ENCODE measurements at places on chromosomes 3 and 15.

DNA sequence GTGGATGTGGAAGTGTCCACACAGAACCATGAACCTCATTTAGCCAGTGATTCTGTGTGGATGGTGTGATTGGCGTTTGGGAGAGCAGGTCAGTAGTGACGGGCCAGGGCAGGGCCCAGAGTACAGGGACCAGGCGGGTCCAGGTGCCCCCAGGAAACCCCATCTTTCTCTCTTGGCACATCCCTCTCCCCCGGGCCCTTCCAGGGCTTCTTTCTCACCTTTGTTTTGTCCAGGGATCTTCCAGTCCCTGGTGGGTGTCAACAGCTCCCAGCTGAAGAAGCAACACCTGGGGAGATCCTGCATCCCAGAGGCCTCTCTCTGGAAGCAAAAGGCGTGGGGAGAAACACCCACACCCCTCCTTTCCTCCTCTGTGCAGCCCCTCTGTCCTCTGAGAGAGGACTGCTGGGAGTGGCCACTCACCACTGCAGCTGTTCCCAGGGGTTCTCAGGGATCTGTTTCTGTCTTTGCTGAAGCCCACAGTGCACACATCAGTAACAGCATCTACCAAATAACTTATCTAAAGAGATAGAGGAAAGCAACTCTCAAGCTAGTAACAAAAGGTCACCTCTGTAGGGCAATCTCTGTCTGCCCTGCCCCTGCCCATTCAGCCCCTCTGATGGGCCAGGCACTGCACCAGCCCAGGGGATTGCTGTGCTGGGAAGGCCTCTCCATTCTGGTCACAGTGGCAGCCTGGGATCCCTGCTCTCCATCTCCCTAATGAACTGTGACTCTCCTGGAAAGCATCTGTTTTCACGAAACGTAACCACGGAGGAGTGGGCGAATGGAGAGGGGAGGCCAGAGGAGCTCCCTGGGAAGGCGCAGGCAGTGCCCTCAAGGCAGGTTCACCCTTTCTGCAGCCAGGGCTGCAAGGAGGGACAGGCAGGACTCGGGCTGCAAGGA, 98.3 kb upstream of the ALDH1A3 start:
- no peak for DNase-seq

DNA sequence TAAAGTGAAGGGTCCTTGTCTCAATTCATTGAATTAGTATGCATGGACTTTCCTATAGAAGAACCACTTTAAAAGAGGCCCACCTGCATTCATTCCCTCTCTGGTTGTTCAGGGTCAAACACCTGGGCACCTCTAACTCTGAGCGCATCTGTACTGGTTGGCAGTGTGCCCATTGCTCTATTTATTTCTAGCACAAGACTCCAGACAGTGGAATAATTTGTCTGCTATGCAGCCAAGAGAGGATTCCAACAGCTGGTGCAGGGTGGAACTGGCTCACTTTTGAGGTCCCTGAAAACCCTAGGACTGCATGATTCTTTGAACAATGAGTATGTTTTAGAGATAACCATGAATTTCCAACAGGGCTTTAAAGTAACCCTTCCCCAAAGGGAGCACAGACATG, 57.9 kb downstream of the CCDC33 start:
- no peak for DNase-seq

DNA sequence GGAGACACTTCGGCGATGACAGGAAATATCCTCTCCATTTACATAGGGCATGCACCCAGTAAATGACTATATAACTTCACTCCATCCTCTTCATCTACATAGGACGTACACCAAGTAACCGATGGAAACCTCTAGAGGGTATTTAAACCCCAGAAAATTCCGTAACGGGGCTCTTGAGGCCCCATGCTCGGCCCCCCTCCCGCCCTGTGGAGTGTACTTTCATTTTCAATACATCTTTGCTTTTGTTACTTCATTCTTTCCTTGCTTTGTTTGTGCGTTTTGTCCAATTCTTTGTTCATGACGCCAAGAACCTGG, 7.5 kb upstream of the FAM107A start:
- no peak for DNase-seq

DNA sequence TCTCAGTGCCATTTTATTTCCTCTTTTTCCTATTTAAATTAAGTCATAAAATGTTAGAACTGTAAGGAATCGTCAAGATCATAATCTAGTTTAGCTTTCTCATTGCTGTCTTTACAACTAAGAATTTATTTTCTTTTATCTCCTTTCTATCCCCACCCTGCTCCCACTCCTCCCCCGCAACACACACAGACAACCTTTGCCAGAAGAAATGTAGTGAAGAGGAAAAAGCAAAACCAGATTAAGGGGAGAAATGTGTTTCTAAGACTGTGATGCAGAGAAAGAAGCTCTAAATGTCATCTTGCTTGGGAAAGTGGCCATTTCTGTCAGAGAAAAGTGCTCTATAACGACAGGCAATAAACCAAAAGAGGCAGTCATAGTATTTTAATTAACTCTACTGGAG, 78.3 kb upstream of the MLF1 start:
- no peak for DNase-seq

GRCh38 chr3:102531686-102532085, 96.9 kb downstream of the ZPLD1 start:
- no peak for DNase-seq

- DNase-seq, result no peak
These were observed 282.7 kb upstream of the TPRG1 start for GRCh38 chr3:188889054-188889491.

DNA sequence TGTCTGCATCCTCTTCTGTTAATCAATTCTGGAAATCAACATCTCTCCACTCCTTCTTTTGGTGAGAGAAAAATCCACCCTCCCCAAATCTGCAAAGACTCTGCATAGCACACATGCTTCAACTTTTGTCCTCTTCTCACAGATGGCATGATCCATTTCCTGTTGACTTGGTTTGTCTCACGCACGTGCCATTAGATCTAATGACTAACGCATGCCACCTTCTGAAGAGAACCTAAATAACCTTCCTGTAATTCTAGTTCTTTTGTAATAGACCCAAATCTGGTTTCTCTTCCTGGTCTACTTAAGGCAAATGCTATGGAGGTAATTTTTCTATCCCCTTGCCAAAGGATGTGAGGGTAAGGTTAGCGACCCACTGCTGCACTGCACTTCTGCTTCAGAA, 51.0 kb upstream of the ATOSA start:
- peak; percentile 13 for DNase-seq

GRCh38 chr3:17546500-17547255, 195.8 kb downstream of the TBC1D5 start:
- DNase-seq, result no peak

- DNase-seq, result no peak
These were observed 302.1 kb upstream of the TPRG1 start for GRCh38 chr3:188869628-188870027.

DNA sequence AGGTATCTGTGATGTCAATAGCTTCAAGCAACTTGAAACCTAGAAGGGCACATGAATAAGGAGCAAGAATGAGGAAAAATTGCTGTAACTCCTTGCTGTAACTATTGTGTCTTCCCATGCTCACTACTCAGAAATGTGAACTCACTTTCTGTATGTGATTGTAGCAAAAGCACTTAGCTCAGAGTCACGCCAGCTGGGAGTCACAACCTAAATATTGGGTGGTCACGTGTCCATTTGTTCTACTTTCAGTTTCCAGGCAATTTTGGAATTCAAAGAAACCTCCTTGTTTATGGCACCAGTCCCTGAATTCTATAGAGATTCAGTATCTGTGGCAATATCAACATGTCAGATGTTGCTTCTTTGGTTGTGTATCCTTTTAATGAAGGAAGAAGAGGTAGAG, 241.6 kb upstream of the AZI2 start:
- DNase-seq, result no peak

- DNase-seq, result no peak
These were observed 10.1 kb downstream of the CRTC3 start for GRCh38 chr15:90539789-90540188.

- no peak for DNase-seq
These were observed 181.9 kb downstream of the EPHB1 start for GRCh38 chr3:134976948-134977347.

GRCh38 chr15:48625126-48625525, 20.4 kb downstream of the FBN1 start:
- DNase-seq, result no peak

GRCh38 chr15:72176159-72176558, 21.4 kb downstream of the GRAMD2A start:
- no peak for DNase-seq

- no peak for DNase-seq
These were observed 7.1 kb downstream of the ALG3 start for GRCh38 chr3:184241447-184242296.

- no peak for DNase-seq
These were observed 9.1 kb upstream of the LIPH start for GRCh38 chr3:185561374-185561943.

DNA sequence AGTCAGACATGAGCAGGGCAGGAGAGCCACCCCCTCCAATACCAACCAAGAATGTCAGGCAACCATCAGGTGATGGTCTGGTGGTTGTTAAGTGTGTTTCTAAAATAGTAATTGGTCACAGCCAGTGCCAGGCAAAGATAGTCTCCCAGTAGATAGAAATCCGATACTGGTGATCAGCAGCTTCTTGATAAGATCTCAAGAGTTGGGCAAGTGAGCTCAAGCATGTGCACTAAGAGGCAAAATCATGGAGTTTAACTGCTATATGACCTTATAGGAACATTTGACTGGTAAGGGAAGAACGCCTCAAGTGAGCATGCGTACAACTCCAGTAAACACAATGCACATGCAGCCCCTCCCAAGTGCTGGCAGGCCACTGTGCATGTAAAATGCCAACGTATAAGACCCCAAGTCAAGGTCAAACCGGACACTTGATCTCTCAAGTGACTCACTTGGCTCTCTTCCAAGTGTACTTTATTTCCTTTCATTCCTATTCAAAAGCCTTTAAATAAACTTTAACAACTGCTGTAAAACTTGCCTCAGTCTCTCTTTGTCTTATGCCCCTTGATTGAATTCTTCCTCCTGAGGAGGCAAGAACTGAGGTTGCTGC, 36.0 kb upstream of the CBLB start:
- no peak for DNase-seq

DNA sequence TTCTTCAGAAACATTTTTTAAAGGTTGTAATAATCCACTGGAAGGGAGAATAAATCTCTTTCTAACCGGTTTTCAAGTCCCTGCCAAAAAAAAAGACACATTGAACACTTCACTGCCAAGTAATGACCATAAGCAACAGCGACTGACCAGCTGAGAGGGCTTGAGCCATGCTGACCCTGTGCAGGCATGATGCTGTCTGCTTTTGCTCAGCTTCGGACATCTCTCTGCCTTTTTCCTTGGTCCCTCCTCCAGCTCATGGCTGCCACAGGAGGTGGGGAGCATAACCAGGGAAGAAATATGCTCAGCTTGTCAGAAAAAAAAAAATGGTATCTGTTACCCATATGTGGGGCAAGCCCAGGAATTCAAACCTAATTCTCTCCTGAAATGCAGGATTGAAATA, 1.5 kb downstream of the IGSF10 start:
- DNase-seq, result no peak

DNA sequence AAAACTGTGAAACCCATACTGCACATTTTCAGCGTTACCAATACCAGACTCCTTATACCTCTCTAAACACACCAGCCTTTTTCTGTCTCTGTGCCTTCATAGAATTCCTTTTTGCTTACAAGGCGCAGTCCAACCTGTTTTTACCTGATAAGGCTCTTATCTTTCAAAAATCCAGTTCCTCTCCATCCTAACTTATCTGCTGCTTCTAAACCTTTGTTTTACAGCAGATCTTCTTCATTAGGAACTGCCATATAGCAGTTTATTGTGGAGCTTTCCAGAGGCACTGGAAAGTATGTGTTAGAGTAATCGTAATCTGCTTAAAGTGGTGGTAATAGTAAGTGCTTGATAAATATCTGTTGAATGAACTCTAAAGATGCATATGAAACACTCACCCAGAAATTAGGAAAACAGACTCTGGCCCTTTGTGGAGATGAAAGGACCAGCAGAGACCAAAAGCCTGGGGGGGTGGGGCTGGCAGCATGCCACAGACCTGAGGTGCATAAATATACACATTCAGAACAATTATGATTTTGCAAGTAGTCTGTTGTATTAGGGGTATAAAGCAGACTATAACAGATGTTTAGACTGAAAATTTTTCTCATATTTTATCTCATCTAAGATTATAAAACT, 29.3 kb downstream of the PPP2R3A start:
- DNase-seq, result no peak

DNA sequence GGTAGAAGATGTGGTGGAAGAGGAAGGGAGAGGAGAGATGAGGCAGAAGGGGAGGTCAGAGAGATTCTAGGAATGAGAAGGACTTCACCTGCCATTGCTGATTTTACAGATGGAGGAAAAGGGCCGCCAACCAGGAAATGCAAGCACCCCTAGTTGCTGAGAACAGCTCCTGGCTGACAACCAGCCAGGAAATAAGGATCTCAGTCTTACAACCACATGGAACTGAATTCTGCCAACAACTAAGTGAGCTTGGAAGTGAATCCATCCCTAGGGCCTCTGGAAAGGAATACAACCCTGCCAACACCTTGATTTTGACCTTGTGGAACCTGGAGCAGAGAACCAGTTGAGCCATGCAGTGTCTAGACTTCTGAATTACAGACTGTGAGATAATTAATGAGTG, 86.6 kb downstream of the EDEM1 start:
- DNase-seq, result no peak

GRCh38 chr3:180855364-180855763, 57.1 kb upstream of the FXR1 start:
- DNase-seq, result no peak

GRCh38 chr3:160287666-160288065, 62.4 kb downstream of the C3orf80 start:
- no peak for DNase-seq

DNA sequence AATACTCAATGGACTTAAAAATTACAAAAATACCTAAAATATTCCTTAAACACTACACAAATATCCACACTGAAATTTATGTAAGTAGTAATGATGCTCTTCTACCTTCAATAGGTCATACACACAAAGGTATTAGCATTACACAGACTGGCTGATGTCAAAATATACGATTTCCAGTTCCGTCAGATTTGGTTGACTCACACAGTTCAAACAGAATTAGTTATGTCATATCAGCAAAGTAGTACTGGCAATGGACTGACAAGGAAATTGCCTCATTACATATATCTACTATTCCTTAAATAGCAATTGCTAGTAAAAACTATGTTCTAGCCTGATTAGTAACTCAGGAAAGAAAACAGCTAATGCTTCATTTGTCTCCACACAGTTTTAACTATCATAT, 70.8 kb downstream of the ADAM10 start:
- peak; percentile 44 for DNase-seq

Measured in inflammatory macrophage treated with lipopolysaccharide for 1 hour (primary cell).